ENCODE measurements at places on chromosomes 6 and 20.
A peak's percentile ranks its signal among the peaks of the same experiment; 100 is the strongest.

DNA sequence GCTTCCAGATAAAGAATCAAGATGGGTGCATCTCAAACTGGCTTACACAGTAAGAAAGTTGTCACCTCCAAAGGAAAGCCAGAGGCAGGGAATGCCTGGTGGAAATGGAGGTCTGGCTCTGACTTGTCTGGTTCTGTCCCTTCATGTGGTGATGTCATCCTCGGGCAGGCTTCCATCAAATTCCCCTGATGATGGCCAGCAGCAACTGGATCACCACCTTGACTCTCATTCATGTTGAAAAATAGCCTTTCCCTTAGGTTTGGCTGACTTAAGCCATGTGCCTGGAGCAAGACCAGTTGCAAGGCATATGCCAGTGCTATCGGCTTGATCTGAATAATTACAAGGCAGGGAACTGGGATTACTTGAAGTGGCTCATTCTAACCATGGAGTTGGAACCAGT is 28.8 kb downstream of the IMPG1 start:
- no peak for DNase-seq

GRCh38 chr20:34751453-34751852 is 47.3 kb downstream of the TP53INP2 start:
- no peak for DNase-seq

DNA sequence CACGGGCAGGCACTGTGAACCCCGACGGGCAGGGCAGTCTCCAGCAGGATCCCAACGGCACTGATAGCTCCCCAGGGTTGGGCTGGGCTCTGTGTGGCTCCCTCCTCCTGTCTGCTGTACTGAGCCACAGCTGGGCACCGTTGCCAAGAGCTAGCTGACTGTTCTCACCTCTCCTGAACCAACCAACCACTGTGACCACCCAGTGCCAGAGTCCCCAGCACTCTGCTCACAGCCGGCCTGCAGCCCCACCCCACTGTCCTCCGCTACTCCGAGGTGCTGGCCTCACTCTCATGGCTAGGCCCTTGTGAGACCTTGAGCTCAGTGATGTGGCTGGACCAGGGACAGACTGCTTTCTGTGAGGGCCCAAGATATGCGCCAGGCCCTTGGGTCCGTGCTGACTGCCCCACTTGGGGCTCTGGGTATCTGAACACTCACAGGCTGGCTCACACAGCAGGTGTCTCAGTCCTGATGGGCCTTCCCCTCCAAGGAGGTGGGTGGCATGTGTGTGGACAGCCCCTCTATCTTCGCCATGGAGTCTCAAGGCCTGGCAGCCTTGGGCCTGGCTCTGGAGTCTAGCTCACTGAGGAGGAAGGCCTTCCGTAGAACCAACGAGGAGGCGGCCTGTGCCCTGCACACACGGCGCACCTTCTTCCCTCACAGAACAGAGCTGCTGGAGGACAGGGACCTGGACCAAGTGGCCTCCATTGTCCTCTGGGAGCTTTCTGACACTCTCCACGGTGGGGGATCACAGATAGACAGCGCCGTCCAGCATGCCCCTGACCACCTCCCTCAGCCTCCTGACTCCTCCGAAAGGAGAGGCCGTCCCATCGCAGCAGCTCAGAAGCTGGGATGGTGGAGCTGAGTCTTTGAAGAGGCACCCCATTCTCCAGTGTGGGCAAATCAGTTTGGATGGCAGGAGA is 53.5 kb downstream of the TCP11 start:
- DNase-seq = peak; percentile 7

DNA sequence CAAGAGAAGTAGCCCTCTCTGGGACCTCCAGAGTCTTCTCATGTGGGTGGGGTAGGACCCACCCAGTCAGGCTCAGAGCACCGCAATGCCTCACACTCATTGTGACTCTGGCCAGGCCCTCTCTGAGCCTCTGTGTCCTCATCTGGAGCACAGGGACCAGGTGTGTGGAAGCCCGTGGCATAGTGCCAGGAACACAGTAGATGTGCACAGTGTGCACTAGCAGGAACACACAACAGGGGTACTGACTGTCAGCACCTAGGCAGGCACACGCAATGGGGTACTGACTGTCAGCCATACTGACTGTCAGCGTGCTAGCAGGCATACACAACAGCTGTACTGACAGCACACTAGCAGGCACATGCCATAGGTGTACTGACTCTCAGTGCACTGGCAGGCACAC is 2.0 kb upstream of the STMN3 start:
- no peak for DNase-seq

DNA sequence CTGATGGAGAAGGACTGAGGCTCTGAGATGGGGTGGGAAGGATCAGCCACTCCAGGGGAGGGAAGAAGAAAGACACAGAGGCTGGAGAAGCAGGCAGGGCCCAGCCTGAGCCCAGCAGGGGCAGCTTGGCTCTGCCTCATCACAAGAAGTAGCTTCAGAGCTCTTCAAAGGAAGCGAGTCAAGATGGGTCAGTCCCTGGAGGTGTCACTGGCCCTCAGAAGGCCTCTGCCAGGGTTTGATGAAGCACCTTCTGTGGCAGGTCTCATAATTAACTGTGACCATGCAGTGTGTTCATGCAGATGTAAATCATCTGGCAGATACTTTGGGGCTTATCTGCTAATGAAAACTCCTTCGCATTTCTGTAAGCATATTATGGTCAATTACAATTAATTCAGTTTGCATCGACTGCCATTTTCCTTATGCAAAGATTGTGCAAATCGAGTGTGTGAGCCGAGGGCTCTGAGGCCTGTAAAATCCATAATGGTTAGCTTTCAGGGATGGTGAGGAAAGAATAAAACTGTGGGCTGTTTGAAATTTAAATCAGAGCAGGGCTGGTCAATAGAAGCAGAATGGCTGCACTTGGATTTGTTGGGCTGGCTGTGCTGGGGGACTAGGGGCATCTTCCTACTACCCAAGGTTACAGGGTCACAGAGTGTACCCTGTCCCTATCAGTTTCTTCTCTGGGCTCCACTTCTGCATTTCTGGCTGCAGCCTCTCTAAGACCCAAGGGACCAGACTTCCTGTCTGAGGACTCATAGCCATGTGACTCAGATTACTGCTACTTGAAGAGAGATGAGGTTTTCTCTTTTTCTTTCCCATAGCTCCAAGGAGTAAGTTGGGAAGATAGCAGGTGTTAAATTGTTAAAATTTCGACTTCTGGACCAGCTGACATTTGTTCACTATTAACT is 376.6 kb downstream of the DHX35 start:
- no peak for DNase-seq

All from activated T-cell treated with anti-CD3 and anti-CD28 coated beads, Interleukin-2, amount 50 U/mL, for 24 hours (primary cell).